ENCODE measurements at places on chromosomes 1 and 21. TPM values are rescaled to one million over a fixed set of nuclear protein-coding genes. Genes with fewer than 3 reads are reported as not detected.

The FHAD1 gene
- total RNA-seq, result 8.5 TPM

The RCC1 gene
- 36.3 TPM for total RNA-seq

The ADORA3 gene
- total RNA-seq, result 11.0 TPM

The IVNS1ABP gene
- 74.3 TPM for total RNA-seq

The RIPPLY3 gene
- total RNA-seq, result 0.13 TPM

The ATP5PO gene
- total RNA-seq, result 152 TPM

The OR10J1 gene
- not detected for total RNA-seq

The RXRG gene
- 1.1 TPM for total RNA-seq
